ENCODE measurements at places on chromosomes 1 and 21.

DNA sequence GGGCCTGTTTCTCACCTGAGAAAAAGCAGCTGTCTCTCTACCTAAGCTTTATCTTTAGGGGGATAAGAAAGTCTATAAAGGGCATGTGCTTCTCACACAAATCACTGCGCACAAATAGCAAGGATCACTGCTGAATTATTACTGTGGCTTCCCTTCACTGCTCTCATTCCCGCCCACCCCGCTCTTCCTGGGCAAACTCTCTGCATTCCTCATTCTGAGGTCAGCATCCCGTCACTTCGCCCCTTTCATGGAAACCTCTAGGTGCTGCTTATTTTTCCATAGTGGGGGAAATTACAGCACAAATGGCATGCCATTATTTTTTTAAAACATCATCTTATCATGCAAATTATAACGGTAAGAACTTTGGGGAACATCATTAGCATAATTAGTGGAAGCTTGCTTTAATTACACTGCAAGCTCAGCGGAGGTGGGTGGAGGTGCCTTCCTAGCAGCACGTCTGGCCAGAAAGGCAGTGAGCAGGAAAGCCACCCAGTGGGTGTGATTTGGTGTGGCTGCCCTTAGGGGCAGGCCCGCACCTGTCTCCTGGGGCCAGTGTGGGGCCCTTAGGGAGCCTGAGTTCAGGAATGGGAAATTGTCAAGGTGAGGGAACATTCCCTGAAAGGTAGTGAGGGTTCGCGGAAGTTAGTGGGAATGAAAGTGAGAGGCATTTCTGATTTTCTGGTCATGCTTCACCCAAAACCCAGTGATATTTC, 105.9 kb downstream of the LAMC2 start:
- no peak for DNase-seq

GRCh38 chr1:96558635-96559034, 162.9 kb upstream of the PTBP2 start:
- no peak for DNase-seq

- DNase-seq = no peak
Observed at GRCh38 chr1:29807689-29808088, 571.4 kb downstream of the PTPRU start.

GRCh38 chr1:1597275-1597930, 2.5 kb downstream of the FNDC10 start:
- DNase-seq = no peak

DNA sequence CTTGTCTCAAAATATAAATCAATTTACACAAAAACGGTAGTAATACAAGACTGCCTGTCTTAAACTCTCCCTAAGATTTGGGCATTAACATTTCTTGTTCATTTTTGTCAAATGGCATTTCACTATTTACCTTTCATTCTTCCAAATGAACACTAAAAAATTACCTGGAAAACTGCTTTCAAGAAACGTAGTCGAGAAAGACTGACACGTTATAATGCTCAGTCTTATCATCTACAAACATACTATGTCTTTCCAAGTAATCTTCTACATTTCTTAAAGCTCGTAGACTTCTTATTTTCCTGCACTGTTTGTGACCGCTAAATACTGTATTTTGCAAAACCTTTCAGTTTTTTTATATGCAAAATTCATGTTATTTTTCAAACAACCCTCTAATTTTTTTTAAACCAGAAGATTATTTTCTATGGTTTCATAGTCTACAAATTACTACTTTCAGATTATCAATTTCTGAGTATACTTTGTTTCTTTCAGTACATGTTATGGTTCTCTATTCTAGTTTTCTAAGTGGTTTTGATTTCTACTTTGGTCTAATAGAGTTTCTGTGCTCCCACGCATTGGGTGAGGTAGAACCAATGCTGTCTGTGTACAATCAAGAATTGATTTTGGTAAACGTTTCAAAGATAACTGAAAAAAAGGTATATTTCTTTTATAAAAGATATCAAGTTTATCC, 336.4 kb downstream of the SMYD3 start:
- DNase-seq = no peak

DNA sequence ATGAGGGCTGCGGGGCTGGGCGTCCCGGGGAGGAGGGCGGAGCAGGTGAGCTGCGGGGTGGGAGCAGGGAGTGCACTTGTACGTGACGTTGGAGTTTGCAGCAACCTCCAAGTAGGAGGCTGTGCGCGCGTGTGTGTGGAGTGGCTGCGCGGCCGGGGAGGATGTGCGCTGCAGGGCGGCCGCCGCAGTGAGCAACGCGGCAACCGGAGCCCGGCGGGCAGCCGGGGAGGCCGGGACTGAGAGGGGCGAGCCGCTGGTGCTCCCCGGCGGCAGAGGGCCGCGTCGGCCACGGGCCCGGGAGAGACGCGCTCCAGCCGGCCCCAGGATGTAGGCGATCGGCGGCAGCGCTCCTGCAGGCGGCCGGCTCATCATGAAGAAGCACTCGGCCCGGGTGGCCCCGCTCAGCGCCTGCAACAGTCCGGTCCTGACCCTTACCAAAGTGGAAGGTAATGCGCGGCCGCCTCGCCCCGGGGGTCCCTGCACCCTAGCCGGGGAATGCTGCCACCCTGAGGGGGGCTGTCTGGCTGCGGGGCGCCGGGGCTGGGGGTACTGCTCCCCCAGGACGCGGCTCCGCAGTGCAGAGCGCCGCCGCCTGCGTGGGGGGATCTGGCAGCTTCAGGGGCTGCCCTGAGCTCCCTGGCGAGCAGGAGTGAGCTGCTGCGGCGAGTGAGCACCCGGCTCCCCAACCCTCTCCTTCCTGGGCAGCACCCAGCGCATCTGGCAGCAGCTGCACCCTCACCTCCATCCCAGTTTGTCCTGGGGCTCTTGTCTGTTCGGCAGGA, 158.9 kb upstream of the COA6 start:
- no peak for DNase-seq

DNA sequence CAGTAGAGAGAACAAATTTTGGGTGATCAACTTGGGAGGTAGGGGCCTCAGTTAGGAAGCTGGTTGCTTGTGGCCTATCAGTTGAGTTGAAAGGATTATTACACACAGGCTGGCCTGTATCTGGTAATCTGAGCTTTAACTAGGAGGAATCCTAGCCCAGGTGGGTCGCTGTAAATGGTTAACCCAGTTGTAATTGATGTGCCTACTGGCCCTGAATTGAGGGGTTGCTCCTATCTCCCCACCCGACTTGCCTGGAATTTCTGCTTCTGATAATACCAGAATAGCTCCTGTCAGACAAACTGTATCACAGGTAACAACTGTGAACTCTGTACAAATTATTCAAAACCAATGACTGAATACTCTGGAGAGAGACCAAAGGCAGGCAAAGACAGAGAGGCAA, 210.4 kb upstream of the RUNX1 start:
- DNase-seq = no peak

GRCh38 chr1:161816201-161816600, 50.1 kb downstream of the ATF6 start:
- no peak for DNase-seq

GRCh38 chr1:179153217-179153616, 71.3 kb downstream of the TOR3A start:
- no peak for DNase-seq

DNA sequence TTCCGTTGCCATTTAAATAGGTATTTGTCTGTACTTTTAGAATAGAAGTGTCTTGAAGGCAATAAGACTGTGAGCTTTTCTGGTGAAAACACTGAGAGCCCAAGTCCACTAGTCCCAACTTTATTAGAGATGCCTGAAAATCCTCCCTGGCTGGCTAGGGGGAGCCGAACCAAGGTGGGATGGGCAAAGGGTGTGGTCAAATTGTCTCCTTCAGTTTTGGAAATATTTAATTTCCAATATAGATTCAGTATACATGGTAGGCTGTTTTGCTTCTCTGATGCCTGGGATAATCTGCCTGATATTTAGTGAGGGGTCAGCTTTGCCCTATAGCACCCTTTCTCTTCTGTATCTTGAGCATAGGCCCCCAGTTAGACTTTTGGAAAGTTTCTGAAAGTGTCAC, 3.5 kb downstream of the ROR1 start:
- no peak for DNase-seq

GRCh38 chr1:214397497-214397896, 116.5 kb downstream of the SMYD2 start:
- DNase-seq = no peak

DNA sequence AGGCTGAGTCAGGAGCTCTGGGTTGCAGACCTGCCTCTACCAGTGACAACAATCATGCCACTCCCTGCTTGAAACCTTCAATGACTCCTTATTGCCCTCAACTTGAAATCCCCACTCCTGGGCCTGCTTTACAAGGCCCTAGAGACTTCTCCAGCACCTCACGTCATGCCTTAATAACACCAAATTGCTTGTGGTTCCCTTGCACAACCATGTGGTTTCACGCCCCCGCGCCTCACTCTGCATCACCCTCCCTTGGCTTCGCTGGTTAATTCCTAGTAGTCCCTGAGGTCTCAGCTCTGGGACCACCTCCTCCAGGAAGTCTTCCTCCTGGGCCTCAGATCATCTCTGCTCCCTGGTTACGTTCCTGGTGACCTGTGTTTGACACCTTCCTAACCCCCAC, 33.0 kb downstream of the EPHA2 start:
- peak; percentile 44 for DNase-seq

GRCh38 chr1:230268371-230269170, 157.6 kb downstream of the PGBD5 start:
- no peak for DNase-seq

- DNase-seq = peak; percentile 15
Observed at GRCh38 chr1:219990782-219991510, 55.4 kb downstream of the EPRS1 start.

- no peak for DNase-seq
Observed at GRCh38 chr1:179781962-179782361, 38.9 kb downstream of the FAM163A start.

- no peak for DNase-seq
Observed at GRCh38 chr1:240320659-240321058, 229.0 kb downstream of the FMN2 start.

- DNase-seq = no peak
Observed at GRCh38 chr1:228015276-228016180, 8.7 kb downstream of the WNT3A start.

GRCh38 chr1:207868251-207868773, 42.6 kb downstream of the CD34 start:
- no peak for DNase-seq

- peak; percentile 5 for DNase-seq
Observed at GRCh38 chr1:235423214-235423652, 56.0 kb downstream of the TBCE start.

GRCh38 chr1:187408212-187409004, 579.7 kb downstream of the PLA2G4A start:
- no peak for DNase-seq

DNA sequence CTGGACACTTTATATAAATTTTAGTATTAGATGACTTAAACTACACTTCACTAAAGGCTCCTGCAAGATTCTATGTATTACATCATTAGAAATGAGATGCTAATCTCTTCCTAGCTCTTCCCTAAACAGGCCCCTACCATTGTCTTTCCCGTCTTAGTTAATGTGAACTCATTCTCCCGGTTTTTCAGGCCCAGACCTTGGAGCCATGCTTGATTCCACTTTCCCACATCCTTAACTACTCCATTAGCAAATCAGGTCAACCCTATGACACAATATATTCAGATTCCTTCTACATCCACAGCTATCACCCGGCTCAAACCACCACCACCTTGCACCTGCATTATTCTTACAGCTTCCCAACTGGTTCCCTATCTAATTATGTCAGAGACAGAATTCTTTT, 73.3 kb downstream of the NVL start:
- no peak for DNase-seq

GRCh38 chr1:37288900-37289299, 185.5 kb upstream of the ZC3H12A start:
- DNase-seq = no peak

DNA sequence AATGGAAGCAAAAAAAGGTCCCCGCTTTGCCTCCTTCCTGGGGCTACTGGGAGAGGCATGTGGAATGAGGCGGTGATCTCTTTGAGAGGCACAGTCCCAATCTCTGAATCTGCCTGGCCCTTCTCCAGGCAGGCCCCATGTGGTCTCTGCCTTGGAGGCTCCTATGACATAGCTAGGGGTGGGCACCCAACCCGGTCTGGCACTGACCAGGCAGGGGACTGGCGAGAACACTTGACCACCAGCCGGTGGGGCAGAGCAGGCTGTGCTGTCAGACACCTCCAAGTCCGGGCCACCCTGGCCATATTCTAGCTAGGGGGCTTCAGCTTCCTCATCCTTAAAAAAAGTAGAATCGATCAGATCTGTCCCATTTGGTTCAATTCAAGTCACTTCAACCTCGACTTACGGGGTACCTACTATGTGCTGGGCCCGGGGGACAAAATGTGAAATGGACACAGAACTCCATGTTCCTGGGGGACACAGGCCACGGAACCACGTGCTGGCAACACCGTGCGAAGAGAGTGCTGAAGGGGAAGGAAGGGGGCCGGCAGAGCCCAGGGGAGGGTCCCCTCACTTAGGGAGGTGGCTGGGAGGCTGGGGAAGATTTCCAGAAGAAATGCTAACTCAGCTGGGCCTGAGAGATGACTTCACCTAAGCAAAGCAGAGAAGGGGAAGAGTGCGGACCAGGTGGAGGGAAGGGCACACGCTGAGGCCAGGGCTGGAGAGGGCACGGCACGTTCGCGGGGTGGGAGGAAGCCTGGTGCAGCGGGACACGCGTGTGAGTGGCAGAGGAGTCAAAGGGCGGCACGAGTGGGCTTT, 33.3 kb downstream of the HSPG2 start:
- DNase-seq = no peak

GRCh38 chr1:36663772-36664430, 181.2 kb upstream of the CSF3R start:
- no peak for DNase-seq

GRCh38 chr1:119102051-119102450, 38.4 kb downstream of the WARS2 start:
- DNase-seq = no peak

- DNase-seq = no peak
Observed at GRCh38 chr1:241612533-241613477, 27.4 kb downstream of the CHML start.

DNA sequence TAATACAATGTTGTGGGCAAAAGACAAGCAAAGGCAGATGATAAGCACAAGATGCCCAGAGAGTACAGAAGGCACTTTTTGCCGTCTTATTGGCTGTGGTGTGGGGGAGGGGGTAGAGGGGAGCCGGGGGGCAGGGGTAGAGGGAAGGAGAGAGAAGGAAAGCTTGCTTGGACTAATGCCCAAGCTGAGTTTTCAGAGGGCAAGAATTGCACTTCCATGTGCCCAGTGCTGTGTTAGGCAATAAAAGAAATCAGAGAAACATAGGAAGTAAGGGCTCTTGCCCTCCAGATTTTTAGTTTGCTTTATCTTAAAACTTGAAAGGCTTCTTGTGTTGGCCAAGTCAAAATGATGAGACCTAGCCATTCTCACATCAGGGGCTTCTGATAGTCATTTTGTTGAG, 8.3 kb downstream of the S100A12 start:
- no peak for DNase-seq
